ENCODE measurements at places on chromosomes 16 and 17. TPM values are rescaled to one million over a fixed set of nuclear protein-coding genes. Genes with fewer than 3 reads are reported as not detected.

Gene SP6
- 1.3 TPM for total RNA-seq

Gene CACNG5
- not detected for total RNA-seq

Gene GSDMA
- not detected for total RNA-seq

Gene LGALS9B
- total RNA-seq: not detected

Gene MAPT
- 2.2 TPM for total RNA-seq

Data from astrocyte (in vitro differentiated cells and primary cell).